ENCODE measurements at places on chromosomes 2 and 18.

- no peak for DNase-seq
These were observed 4.7 kb upstream of the SATB2 start for GRCh38 chr2:199462347-199462955.

- DNase-seq: no peak
These were observed 34.3 kb upstream of the PIEZO2 start for GRCh38 chr18:11183637-11184036.

DNA sequence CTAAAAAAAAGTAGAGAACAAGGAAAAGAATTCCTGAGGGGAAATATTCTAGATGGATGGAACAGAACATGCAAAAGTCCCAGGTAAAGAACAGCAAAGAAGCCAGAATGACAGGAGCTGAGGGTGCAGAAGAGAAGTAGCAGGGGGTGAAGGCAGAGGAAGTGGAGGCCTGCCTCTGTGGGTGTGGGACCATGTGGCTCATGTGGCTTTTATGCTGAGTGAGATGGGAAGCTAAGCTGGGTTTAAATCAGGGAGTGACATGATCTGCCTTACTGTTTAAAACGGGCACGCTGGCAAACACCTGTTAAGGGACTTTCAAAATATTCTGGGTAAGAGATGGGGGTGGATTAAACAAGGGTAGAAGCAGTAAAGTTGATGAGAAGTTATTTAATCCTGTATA, 40.0 kb downstream of the GKN2 start:
- no peak for DNase-seq

DNA sequence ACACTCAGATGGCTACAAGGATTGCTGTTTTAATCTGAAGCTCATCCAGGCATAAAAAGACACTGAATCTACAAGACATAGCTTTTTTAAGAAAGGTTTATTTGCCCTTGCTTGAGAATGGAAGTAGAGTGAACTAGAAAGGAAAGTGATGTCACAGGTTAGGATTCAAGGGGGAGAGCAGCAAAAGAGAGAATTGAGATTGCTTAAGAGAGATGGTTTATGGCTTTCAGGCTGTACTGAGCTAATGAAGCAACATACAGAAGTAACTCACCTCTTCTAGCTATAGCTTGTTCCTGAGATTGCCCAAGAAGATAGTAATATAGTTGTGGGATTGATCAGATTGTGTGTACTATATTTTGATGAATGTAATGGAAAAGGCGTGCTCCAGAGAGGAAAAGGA, 26.1 kb upstream of the ACVR2A start:
- DNase-seq: no peak

- no peak for DNase-seq
These were observed 36.7 kb downstream of the TMEM37 start for GRCh38 chr2:119468154-119468955.

Measured in D341Med (cell line).